ENCODE measurements at places on chromosomes 6 and 20.
A peak's percentile ranks its signal among the peaks of the same experiment; 100 is the strongest.

- DNase-seq = no peak
Measured at GRCh38 chr6:64252256-64252655, 616.7 kb downstream of the PHF3 start.

- no peak for DNase-seq
Measured at GRCh38 chr6:118724211-118724610, 72.8 kb upstream of the CEP85L start.

DNA sequence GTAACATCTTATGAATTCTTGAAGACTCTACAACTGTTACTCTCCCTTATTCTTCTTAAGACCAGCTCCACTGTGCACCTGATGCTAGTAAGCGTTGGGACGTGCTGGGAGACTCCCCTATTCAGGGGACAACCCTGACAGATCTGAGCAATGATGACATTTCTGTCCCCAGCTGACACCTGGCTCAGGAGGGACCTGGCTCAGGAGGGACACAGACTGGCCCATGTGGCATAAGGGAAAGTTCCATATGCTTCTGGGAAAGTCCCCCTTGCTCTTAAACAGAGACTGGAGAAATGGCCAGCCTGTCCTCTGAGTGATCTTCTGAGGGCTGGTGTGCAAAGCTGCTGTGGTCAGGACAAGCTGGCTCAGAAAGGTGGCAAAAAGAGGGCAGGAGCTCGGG is 10.0 kb upstream of the CD93 start:
- DNase-seq = no peak

- DNase-seq = no peak
Measured at GRCh38 chr6:158667360-158667981, 17.6 kb downstream of the SYTL3 start.

- DNase-seq = no peak
Measured at GRCh38 chr20:64279826-64280459, 24.4 kb downstream of the PCMTD2 start.

- DNase-seq = peak; percentile 10
Measured at GRCh38 chr20:2692886-2693285, 306 bp downstream of the EBF4 start.

DNA sequence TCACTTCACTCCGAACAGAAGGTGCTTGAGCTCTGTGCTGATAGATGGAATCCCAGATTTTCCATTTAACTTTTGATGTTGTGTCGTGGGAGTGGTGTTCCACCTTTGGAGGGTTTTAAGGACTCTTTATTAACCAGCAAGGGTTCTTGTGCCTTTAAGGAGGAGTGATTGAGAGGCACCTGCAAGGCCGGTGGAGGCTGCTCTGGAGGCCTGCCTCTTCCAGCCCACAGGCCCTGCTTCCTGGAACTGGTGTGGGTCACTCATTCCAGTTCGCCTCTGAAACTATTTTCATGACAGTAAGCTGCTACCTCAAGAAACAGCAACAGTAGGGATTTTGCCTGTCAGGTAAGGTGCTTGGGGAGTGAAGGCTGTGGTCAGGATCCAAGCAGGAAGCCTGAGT is 58.8 kb upstream of the APCDD1L start:
- DNase-seq = no peak

GRCh38 chr6:13762611-13763441 is 51.2 kb upstream of the RANBP9 start:
- no peak for DNase-seq

DNA sequence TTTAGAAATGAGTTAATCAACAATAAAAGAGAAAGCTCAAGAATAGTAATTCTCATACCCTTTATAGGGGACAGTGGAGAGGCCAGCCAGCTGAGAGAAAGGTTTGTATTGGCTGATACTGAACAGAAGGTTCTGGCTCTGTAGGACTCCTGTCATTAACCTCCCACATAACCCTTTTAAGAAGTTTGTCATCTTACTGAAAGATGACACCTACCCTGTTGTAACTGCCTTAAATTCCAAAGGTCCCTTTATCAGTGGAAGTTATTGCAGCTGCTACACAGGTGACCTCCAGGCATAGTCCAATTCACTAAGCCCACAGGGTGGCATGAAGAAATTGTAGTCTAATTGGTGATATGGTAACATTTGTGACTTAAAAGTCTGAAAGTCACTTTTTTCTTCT is 790.1 kb downstream of the TENT5A start:
- no peak for DNase-seq

DNA sequence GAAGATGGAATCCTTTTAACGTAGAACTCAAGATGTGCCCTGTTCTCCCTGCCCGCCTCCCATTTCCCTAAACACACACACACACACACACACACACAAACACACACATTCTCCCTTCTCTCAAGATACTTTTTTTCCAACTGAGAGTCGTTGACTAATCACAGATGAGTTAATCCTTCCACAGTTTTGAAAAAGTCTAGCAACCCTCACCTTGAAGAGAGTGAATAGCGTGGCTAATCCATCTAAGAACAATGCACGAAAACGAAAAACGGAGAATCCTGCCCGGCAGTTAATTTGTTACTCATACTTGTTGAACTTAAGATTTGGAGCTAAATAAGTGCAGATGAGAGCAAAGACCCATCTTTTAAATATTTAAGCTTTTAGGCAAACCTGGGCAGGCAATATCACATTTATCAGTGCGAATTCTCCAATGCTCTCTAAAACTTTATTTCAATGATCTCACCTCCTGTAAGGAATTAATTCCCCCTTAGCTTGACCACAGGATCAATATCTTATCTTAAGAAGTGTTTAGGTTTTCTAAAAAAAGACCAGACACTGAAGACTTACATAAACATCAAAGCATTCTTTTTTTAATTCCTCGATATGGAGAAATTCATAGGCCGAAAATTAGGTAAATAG is 1.1 kb downstream of the AGPAT4 start:
- DNase-seq = no peak

GRCh38 chr6:16402581-16402900 is 164.2 kb downstream of the GMPR start:
- DNase-seq = no peak

DNA sequence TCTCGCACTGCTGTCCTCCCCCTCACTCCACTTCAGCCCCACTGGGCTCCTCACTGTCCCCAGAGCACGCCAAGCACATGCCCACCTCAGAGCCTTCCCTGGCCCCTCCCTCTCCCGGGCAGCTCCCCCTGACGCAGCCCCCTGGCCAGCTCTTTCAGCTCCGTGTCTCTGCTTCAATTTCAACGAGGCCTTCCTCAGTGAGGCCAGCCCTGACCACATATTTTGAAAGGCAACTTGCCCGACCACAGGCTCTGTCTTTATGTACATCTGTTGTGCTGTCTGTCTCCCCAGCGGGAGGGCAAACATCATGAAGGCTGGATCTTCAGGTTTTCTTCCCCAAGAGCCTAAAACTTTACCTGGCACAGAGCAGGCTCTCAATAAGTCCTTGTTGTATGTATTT is 44.6 kb downstream of the JPH2 start:
- no peak for DNase-seq

GRCh38 chr20:6074145-6074561 is 20.3 kb upstream of the LRRN4 start:
- no peak for DNase-seq

DNA sequence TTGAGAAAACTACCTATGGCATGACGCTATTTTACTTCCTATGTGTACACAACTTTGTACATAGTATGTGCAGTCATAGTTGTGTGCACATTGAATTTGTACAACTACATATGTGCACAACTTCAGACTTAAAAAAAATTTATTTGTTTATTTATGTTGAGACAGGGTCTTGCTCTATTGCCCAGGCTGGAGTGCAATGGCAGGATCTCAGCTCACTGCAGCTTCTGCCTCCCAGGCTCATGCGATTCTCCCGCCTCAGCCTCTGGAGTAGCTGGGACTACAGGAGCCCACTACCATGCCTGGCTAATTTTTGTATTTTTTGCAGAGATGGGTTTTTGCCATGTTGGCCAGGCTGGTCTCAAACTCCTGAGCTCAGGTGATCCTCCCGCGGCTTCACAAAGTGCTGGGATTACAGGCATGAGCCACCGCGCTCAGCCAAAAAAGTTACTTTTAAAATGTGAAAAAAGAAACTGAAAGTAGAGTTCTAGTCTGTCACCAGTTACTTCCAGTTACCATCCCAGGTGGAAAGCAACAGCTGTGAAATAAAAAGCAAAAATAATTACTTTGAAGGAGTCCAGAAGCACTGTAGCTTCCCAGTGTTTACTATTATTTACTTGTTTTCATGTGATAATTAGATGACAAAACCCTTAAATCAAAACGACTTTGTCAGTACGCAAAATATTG is 1.7 kb upstream of the ZKSCAN8 start:
- no peak for DNase-seq

GRCh38 chr6:75516757-75517156 is 23.2 kb upstream of the FILIP1 start:
- no peak for DNase-seq

DNA sequence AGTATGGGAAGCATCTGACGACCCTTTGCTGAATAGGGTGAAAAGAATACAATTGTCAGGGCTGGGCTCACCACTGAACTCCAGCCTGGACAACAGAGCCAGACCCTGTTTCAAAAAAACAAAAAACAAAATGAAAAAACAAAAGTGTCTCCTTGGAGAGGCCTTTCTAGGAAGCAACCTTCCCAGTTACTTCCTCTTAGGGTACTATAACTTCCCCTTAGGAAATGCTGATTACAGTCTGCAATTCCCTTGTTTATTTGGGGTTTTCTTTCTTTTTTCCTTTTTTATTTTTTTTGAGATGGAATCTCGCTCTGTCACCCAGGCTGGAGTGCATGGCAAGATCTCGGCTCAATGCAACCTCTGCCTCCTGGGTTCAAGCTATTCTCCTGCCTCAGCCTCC is 20.5 kb upstream of the TTPAL start:
- DNase-seq = no peak

- DNase-seq = no peak
Measured at GRCh38 chr6:42197555-42198362, 3.0 kb upstream of the GUCA1B start.

DNA sequence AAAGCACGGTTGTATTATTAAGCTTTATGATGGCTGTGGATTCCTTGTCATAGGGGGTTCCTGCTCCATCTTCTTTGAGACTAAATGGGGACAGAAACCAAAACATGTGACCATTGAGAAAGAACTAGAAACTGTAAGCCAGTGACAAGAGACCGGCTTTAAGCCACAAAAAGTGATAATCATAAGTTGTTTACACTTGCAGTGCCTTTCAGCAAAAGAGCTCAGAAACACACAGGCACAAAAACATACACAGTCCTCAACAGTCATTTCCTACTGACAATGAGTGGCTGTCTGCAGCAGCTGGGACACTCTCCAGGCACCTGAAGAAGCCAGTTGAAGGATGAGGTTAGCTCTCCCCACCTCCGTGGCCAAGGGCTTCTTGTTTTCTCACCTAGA is 20.0 kb upstream of the UBE2J1 start:
- DNase-seq = no peak

DNA sequence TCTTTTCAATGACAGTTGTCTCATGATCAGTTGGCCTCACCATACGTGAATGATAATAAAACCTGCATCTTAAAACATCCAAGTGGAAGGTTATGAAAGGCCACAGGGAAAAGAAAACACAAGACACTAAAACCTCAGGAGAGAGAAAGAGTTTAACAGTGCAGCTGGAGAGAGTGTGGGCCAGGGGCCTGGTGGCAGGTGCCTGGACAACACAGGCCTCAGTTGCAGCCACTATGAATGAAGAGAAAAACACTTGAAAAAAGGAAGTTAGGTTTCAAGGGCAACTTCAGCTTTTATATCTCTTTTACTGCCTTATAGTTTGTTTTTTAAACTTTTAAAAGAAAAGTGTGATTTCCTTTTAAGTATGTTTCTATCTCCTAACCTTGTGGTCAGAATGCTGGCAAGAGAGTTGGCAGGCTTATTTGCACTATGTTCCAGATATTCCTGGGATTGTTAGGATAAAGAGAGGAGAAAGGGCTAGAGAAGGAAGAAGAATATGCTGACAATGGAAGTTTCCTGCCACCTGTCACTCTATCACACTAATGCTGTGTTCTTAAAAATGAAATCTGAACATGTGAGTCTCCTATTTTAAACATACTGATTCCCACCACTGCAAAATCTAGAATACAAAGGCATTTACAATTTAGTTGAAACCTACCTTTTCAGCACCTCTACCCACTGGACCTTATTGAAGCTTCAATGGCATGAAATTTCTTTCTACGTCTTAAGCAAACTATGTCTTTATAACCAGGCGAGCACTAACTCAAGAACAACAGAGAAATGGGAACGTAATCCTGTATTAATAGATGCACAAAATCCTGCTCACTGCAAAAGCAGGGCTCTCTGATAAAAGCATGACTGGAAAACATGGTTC is 222.4 kb downstream of the CD83 start:
- DNase-seq = no peak

GRCh38 chr20:37480919-37481318 is 40.1 kb upstream of the NNAT start:
- DNase-seq = no peak

- no peak for DNase-seq
Measured at GRCh38 chr6:34324738-34325444, 67.6 kb downstream of the NUDT3 start.

- DNase-seq = no peak
Measured at GRCh38 chr20:2509794-2510193, 1.1 kb upstream of the ZNF343 start.

DNA sequence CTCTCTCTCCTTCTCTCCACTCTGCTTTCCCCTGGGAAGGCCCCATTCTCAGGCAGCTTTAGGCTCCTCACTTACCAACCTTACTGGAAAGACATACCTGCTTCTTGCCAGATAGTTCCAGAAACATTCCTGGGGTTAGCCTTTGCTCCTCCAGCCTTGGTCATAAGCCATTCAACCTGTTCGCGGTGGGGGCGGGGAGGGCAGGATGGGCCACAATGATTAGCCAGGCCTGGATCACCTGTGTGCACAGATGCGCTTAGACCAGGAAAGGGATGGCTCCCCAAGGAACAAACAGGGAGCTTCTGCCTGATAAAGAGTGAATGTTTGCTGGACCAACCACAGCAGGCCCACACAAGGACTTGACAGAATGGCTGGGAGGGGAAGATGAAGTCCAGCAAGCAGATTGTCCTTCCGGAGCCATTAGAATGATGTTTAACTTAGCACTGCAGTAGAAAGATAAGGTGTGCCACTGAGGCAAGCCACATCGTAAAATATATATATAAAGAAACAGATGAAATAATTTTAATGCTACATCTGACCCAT is 57.7 kb upstream of the CDKAL1 start:
- DNase-seq = no peak

GRCh38 chr20:62935204-62935967 is 2.6 kb upstream of the GID8 start:
- no peak for DNase-seq

GRCh38 chr6:16999491-17000436 is 102.1 kb upstream of the STMND1 start:
- no peak for DNase-seq

- no peak for DNase-seq
Measured at GRCh38 chr20:44475372-44475693, 341 bp upstream of the TTPAL start.

- no peak for DNase-seq
Measured at GRCh38 chr6:41494212-41495110, 51.7 kb upstream of the FOXP4 start.

DNA sequence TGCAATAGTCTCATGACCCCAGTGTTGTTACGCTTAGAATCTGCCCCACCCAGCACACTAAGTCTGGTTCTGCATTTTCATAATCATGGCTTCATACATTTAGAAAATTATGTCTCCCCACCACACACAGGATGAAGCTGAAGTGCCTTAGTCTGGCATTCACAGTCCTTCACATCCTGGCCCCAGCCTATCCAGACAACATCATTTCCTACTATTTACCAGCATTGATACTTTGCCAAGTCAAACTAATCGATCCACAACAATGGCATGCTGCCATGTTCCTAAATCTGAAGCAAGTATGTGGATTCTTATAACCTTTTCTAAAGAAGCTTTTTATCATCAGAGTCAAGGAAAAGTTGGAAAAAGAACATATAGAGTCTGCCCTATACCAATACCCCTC is 132.4 kb upstream of the FBXL4 start:
- no peak for DNase-seq

- no peak for DNase-seq
Measured at GRCh38 chr20:47161411-47161810, 195.1 kb downstream of the ZMYND8 start.
